ENCODE measurements at places on chromosomes 12 and 14. TPM values are rescaled to one million over a fixed set of nuclear protein-coding genes. Genes with fewer than 3 reads are reported as not detected.

PPP1R1A gene
- not detected for total RNA-seq

E2F7 gene
- 25.3 TPM for total RNA-seq

OAS3 gene
- 199 TPM for total RNA-seq

STXBP6 gene
- total RNA-seq: not detected

C12orf43 gene
- 19.0 TPM for total RNA-seq

REM2 gene
- 0.61 TPM for total RNA-seq

CYP46A1 gene
- total RNA-seq: not detected

PIWIL1 gene
- total RNA-seq: not detected

MGAT2 gene
- 57.4 TPM for total RNA-seq

MYRFL gene
- total RNA-seq: not detected

RFX4 gene
- total RNA-seq: not detected

PGF gene
- total RNA-seq: not detected

GPRC5A gene
- not detected for total RNA-seq

OVCH1 gene
- not detected for total RNA-seq

GRCh38 chr14:51386411-51386810 lies 146.4 kb downstream of the TMX1 start:
- no peaks in the 10 kb centered on the region for H3K4me1 ChIP-seq
- DNase-seq: no peak
- no peak overlapping the region for H3K27ac ChIP-seq
- no peak overlapping the region for H3K4me3 ChIP-seq

DNA sequence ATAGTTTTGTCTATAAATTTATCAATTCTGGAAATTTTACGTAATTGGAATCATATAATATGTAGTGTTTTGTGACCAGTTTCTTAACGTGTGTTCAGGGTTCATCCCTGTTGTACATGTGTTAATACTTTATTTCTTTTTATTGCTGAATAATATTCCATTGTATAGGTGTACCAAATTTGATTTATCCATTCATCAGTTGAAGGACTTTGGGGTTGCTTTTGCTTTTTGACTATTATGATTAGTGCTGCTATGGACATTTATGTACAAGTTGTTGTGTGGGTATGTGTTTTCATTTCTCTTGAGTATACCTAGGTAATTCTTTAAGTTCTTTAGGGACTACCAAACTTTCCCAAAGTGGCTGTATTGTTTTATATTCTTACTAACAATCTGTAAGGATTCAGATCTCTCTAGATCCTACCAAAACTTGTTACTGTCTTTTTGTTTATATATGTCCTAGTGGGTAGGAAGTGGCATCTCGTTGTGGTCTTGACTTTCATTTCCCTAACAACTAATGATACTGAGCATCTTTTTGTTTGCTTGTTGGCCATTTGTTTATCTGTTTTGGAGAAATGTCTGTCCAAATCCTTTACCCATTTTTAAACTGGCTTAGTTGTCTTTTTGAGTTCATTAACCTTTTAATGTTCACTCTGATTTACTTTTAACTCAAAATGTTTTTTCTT lies 14.9 kb downstream of the VRK1 start:
- H3K27ac ChIP-seq: no peak overlapping the region
- peaks cover 34% of the 10 kb centered on the region for H3K36me3 ChIP-seq
- H3K4me3 ChIP-seq: no peak overlapping the region

DNA sequence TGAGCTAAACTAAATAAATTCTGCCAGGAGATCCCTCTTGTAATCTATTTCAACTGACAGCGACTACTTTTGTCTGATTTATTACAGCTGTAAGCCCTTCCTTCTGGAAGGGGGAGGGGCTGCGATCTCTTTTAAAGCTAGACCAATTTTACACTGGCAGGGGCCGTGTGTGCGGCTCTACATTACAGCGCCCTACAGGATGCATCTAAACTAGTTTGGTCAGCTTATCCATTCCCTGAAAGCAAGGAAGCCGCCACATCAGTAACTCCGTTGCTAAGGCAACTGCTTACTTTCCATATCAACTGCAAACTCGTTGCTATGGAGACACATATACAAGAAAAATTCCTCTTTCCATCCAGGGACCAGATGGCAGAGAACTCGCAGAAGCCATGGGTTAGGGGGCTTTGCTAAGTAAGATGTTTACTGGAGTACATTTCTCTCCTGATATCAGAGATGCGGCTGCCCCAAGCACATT lies 17.4 kb downstream of the FOXN3 start:
- peaks cover 6% of the 10 kb centered on the region for H3K4me1 ChIP-seq
- H3K27me3 ChIP-seq: no peaks in the 10 kb centered on the region
- no peak overlapping the region for H3K4me3 ChIP-seq
- H3K36me3 ChIP-seq: peaks cover 30% of the 10 kb centered on the region

DNA sequence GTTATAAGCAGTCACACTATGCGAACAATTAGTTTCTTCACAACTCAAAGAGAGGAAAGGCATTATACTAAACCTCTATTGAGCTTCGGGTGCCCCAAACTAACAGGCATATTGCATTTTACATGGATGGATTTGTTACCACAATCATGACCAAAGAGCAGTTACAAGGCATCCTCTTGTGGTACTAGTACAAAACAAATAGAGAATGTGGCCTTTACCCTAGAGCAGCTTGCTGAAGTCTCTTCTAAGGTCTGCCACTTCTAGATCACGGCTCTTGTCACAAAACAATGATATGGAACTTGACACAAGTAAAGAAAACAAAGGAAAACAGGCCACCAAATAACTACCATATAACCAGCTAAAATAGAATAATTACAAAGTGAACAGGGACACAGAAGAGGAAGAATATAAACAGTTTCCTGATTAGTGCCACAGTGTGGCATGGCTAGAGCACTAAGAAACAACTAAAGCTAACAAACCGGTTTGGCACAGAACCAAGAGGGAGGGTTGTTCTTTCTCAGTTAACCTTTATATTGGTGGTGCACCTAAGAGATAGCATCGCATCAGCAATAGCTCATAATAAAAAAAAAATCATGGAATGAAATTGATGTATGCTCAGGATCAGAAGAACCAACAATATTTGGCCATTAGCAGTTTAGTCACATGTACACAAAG lies 209.7 kb upstream of the ATP2B1 start:
- no peak overlapping the region for H3K4me3 ChIP-seq
- no peaks in the 10 kb centered on the region for H3K4me1 ChIP-seq
- H3K27ac ChIP-seq: no peak overlapping the region
- DNase-seq: no peak
- peaks cover 2% of the 10 kb centered on the region for H3K27me3 ChIP-seq
- no peaks in the 10 kb centered on the region for H3K36me3 ChIP-seq

- H3K27me3 ChIP-seq: peaks cover 31% of the 10 kb centered on the region
- H3K4me1 ChIP-seq: peaks cover 19% of the 10 kb centered on the region
- no peak within 1 kb of the TSS for H3K27ac ChIP-seq
- H3K36me3 ChIP-seq: no peaks in the 10 kb centered on the region
- no peak for DNase-seq
Measured at GRCh38 chr12:113149361-113150150, at the start of gene CFAP73. CFAP73 (plus strand) TSS chr12:113149724; CDS start chr12:113149858, 134 bp downstream.

DNA sequence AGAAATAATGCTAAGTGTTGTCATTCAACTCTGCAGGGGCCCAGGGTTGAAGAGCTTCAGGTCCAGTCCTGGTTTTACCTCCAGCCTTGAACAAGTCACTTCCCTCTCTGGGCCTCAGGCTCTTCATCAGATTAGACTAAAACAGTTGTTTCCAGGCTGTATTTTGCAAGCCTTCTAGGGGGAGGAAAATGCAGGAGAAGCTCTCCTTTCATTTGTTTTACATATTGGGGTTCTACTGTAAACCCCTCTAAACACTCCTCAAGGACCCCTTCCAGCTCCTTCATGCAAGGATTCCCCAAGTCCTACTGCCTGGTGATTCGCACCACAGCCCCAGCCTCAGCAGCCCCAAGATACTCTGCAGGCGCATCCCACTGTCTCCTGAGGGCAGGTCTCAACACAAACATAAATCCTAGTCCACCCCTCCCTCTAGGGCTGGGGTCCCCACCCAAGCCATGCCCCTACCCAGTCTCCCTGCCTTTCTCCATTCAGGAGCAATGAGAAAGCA lies 2.7 kb downstream of the SDR9C7 start:
- H3K27me3 ChIP-seq: peaks cover 7% of the 10 kb centered on the region
- no peak overlapping the region for H3K4me3 ChIP-seq
- DNase-seq: peak; percentile 29
- H3K36me3 ChIP-seq: no peaks in the 10 kb centered on the region
- no peak overlapping the region for H3K27ac ChIP-seq

DNA sequence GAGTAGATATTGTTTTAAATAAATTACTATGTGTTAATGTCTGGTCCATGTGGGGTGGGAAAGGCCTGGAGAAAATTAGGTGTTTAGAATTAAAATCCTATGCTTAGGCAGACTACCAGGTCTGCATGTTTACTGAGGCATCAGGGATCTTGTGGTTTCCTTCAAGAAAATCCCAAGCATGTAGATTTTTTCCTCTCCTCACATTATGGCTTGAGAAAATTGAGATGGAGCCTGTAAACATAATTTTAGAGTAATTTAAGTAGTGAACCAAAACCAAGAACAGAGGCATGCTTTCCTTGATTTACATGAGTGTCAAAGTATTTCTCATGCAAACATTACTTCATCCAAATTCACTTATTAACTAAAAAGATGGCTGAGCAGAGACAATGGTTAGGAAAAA lies 823.7 kb downstream of the AACS start:
- H3K27me3 ChIP-seq: no peaks in the 10 kb centered on the region
- DNase-seq: no peak
- H3K27ac ChIP-seq: no peak overlapping the region
- no peaks in the 10 kb centered on the region for H3K4me1 ChIP-seq

- H3K4me1 ChIP-seq: no peaks in the 10 kb centered on the region
- no peak overlapping the region for H3K27ac ChIP-seq
- DNase-seq: no peak
- H3K27me3 ChIP-seq: no peaks in the 10 kb centered on the region
Measured at GRCh38 chr14:90555126-90556011, 158.5 kb downstream of the CALM1 start.

- peak; percentile 22 for DNase-seq
- no peaks in the 10 kb centered on the region for H3K27me3 ChIP-seq
- H3K36me3 ChIP-seq: peaks cover 89% of the 10 kb centered on the region
Measured at GRCh38 chr14:99258341-99258861, 13.6 kb downstream of the BCL11B start.

DNA sequence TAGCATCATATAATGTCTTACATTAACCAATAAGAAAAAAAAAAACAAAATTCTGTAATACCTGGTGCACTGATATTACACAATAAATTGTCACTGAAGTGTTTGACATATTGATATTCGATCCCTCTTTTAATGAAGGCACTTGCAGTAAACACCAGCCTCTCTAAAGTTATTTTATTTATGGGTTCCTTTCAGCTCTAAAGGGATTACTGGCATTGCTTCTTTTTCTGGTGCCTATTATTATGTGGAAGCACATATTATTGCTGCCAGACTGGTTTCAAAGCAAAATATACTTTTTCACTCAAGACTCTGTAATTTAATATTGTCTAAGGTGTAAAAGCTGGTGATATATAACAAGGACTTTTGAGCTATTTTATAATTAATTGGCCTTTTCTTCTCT lies 1090.5 kb downstream of the TRHDE start:
- no peaks in the 10 kb centered on the region for H3K36me3 ChIP-seq
- H3K27me3 ChIP-seq: no peaks in the 10 kb centered on the region
- H3K27ac ChIP-seq: no peak overlapping the region
- H3K4me1 ChIP-seq: no peaks in the 10 kb centered on the region
- H3K4me3 ChIP-seq: no peak overlapping the region

DNA sequence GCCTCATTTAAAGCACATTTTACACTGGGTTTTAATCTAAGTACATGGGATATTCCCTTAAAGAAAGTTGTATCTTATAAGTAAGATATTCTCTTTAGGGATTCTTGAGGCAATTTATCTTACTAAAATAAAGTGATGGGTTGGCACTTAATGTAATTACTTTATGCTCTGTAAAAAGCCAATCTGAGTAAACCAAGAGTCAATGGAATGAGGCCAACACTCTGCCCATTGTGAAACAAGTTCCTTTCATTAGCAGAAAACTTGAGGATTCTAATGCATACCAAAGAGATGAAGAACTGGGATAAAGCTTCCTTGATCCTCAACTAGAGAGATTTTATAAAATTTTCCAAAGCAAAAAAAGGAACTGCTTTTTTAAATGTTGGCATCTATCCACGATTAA lies 121.2 kb downstream of the METTL25 start:
- no peak overlapping the region for H3K27ac ChIP-seq
- no peaks in the 10 kb centered on the region for H3K27me3 ChIP-seq
- no peak overlapping the region for H3K4me3 ChIP-seq
- DNase-seq: no peak
- H3K4me1 ChIP-seq: no peaks in the 10 kb centered on the region
- no peaks in the 10 kb centered on the region for H3K36me3 ChIP-seq

GRCh38 chr14:65203574-65203973 lies 101.3 kb upstream of the MAX start:
- no peak overlapping the region for H3K27ac ChIP-seq
- H3K27me3 ChIP-seq: no peaks in the 10 kb centered on the region
- DNase-seq: no peak
- H3K36me3 ChIP-seq: peaks cover 7% of the 10 kb centered on the region

- H3K27ac ChIP-seq: peak within 1 kb of the TSS; percentile 82
- H3K4me3 ChIP-seq: peak within 1 kb of the TSS; percentile 86
- peaks cover 11% of the 10 kb centered on the region for H3K36me3 ChIP-seq
- H3K4me1 ChIP-seq: peaks cover 30% of the 10 kb centered on the region
- H3K27me3 ChIP-seq: peaks cover 9% of the 10 kb centered on the region
Measured at GRCh38 chr12:24948757-24949722, at the start of gene BCAT1. BCAT1 (minus strand) TSS chr12:24949101; CDS start chr12:24948932, 169 bp downstream.

DNA sequence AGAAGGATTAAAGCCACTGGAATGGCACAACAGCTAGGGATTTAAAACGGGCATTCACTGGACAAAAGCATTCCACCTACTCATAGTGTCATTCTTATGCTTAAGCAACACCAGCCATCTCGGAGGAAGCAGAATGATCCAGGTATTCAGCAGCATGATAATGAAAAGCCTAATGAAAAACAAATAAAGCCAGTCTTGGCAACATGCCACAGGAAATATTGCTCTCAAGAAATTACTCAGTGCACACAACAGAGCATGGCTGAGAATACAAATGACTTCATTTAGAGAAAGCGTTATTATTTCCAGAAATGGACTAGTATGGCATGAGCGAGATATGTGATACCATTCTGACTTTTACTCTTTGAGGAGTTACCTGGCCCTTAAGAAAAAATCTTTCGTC lies 442.2 kb downstream of the APAF1 start:
- no peak for DNase-seq
- no peaks in the 10 kb centered on the region for H3K27me3 ChIP-seq
- H3K4me1 ChIP-seq: no peaks in the 10 kb centered on the region
- H3K4me3 ChIP-seq: no peak overlapping the region
- H3K27ac ChIP-seq: no peak overlapping the region
- no peaks in the 10 kb centered on the region for H3K36me3 ChIP-seq

GRCh38 chr14:90368946-90369721 lies 27.7 kb upstream of the CALM1 start:
- H3K4me1 ChIP-seq: no peaks in the 10 kb centered on the region
- H3K27me3 ChIP-seq: no peaks in the 10 kb centered on the region
- no peak overlapping the region for H3K4me3 ChIP-seq
- no peak overlapping the region for H3K27ac ChIP-seq
